ENCODE measurements at places on chromosomes 5 and 9.

DNA sequence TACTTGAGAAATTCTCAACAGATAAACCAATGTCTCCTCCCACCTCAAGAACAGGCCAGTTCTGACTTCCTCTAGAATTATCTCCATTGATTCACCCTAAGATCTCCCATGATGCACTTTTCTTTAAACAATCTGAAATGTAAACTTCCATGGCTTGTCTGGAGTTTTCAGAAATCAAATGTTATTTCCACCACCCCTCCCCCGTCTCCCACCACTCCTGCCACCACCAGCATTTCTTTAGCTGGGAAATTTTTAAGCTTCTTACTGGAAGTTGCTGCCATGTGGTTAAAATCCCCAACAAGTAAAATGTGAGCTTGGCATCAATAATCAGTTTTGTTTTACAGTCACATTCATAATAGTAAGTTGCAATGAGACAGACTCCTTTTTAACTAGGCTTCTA lies 32.8 kb upstream of the BASP1 start:
- no peak for DNase-seq

DNA sequence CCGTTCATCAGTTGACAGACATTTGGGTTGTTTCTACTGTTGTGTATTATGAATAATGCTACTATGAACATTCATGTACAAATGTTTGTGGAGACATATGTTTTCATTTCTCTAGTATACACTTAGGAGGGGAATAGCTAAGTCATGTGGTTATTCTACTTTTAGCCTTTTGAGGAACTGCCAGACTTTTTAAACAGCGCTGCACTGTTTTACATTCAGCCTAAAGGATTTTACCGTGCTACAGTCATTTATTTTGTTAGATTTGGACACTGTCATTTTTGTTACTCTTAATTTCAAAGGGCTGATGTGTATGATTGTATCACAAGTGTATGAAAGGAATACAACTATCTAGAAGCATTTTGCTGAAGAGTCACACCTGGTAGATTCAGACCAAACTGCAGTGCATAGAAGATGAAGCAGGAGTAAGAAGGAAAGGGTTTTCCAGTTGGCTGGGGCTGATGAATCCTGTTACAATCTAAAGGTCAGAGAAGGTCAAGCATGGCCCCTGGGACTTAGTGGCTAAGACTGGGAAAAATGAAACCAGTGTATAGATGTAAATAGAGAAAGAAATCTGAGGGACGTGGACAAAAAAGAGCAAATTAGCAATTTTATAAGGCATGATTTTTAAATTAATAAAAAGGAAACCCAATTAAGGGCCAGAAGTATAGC lies 509.7 kb downstream of the PSAT1 start:
- peak; percentile 80 for DNase-seq

DNA sequence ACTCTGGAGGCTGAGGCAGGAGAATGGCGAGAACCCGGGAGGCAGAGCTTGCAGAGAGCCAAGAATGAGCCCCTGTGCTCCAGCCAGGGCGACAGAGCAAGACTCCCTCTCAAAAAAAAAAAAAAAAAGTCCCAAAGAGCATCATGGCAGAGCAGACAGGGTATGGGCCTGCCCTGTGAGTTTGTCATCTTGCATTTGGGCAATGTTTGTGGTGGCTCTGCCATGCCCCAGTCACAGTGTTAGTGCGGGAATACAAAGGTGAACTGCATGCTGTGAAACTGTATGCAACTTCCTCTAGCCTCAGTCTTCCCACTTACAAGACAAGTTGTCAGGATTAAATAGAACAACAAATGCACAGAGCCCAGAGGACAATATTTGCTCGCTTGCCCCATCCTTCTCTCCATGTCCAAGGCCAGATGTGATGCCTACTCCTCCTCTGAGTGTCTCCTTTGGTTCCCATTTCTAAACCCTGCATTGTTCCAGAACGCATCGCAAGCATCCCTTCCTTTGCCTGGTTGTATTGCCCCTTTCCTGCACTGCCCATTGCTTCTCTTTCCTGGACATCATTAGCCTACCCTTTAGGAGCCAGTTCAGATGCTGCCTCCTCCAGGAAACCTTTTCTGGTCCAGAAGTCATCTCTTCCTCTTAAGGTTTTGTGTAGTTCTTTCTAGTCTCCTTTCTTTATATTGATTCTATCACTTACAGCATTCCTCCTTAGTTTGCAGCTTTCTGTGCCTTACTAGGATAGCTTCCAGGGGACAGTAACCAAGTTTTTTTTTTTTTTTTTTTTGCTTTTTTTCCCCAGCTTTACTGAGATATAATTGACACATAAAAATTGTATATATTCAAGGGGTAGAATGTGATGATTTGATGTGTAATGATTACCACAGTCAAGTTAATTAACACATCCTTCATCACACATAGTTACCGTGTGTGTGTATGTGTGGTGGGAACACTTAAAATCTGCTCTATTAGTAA lies 69.0 kb upstream of the TNFAIP8 start:
- DNase-seq = no peak

DNA sequence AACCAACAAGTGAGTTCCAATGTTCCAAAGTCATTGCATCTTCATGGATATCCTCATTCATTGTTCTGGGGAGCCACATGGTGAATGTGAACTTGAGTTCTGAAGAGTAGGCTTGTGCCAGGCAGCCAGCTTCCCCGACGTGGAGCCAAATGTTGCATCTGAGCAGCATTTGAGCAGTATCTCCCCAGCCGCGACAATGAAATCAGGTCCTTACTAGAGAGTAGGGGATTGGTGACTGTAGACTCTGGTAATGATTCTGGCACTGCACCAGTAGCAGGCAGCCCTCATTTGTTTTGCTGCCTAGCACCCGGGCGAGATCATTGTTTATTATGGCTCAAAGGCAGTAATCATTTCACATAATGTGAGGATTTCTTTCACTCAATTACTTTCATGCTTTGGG lies 451.4 kb upstream of the C9orf72 start:
- no peak for DNase-seq

DNA sequence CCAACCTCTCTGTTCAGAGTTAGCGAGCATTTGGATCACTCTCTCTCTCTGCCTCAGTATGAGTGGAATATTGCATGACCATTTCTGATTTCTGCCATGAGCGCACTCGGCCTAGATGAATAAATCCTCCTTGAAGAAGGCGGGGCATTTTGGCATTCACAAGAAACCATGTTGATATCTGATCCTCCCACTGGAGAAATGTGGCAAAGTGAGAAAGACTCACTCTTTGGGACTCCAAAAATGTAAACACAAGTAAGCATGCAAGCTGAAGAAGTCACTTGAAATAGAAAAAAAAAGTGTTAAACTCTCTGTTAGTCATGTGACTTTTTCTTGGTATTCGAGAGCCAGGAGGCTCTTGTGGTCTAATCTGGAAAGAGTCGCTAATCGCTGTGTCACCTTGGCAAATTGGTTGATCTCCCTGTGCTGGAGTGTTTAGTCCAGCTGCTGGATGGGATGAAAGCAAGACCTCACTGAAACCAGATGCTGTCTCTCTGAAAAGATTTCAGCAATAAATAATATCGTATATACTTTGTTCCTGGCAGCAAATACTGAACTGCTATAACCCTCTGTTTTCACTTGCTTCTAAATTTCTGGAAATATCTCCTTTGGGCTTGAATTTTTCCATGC lies 95.5 kb downstream of the GHR start:
- DNase-seq = no peak

GRCh38 chr5:153456993-153457392 lies 33.5 kb upstream of the GRIA1 start:
- DNase-seq = peak; percentile 33

- peak; percentile 36 for DNase-seq
These were observed 67.2 kb upstream of the IER5L start for GRCh38 chr9:129245276-129245675.

DNA sequence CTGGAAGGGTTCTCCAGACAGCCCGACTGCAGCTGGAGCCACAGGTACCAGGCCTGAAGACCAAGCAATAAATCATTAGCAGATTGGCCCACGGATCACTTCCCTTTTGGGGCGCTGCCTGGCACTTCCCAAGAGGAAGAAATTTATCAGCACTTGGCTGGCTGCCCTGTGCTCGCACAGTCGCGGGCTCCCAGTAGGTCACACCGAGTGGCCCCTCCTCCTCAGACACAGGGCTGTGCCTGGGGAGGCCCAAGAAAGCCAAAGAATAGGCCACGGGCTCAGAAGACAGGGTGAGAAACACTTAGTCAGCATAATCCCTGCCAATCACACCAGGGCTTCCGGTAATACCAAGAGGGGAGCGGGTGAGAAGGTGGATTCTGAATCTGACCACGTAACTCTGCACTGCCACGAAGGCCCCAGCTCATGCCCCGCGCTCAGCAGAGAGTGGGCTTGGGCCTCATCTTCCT lies 115.7 kb upstream of the MSX2 start:
- peak; percentile 72 for DNase-seq
